ENCODE measurements at places on chromosomes 7 and 10.

- DNase-seq, result no peak
These were observed 77.6 kb downstream of the VTI1A start for GRCh38 chr10:112524641-112525040.

DNA sequence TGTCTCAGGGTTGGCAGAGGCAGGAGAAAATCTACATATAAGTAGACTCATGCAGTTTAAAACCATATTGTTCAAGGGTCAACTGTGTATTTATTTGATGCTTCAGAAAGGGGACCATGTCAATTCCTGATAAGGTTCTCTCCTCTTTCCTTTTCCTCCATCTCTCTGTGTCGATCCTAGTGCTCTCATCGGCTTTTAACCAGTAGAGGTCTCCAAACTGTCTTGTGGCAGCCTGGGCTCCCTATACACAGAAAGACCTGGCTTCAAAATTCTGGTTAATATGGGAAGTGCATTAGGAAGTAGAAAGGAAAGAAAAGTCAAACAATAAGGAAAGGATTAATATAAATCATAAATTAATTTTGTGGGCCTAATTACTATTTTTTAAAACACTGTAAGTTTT is 304.4 kb upstream of the C7orf33 start:
- DNase-seq, result no peak

DNA sequence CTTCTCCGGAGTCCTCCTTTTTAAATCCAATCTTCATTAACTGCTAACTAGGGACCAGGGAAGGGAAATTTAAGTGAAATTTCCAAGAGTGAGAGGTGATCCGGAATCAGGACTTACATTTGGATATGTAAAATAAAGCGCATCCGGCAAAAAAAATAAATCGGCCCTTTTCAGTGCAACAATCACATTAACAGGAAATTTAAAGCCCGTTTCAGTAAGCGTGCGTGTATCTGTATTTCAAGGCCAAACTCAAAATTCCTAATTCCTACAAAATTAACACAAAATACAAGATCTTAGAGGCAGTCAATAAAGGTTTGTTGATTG is 771 bp downstream of the DNAJC9 start:
- no peak for DNase-seq

DNA sequence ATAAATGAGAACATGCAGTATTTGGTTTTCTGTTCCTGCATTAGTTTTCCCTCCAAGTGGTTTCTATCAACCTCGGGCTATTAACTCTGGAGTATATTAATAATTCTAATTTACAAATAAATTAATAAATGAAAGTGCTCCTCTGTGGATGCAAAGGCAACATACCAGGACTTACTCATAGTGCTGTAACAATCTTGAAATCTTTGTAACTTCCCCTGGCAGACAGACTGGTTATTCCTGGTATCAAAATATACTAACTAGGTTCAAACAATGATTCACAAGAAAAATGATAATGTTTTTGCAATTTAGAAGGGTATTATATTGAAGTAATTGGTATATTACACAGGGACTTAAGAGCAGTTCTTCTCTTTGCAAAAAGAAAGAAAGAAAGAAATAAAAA is 177.2 kb downstream of the FANK1 start:
- no peak for DNase-seq

- no peak for DNase-seq
These were observed 279.6 kb downstream of the DNAJB6 start for GRCh38 chr7:157616426-157616825.

DNA sequence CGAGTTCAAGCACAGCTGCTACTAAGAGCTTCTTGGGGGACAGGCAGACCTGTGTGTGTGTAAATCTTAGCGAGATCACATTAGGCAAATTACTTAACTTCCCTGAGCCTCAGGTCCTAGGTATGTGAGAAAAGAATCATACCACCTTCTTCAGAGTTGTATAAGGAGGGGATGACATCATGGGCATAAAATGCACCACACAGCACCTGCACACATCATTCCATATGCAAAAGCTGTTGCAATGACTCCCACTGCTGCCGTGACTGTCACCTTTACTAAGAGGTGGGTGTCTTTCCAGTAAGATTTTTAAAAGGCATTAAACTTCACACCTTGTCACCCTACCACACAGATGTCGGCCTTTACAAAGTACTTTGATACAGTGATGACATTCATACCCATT is 146.0 kb downstream of the FANK1 start:
- DNase-seq, result no peak

GRCh38 chr7:2066251-2066919 is 166.4 kb downstream of the MAD1L1 start:
- no peak for DNase-seq

GRCh38 chr7:156198277-156198676 is 386.0 kb upstream of the SHH start:
- no peak for DNase-seq

DNA sequence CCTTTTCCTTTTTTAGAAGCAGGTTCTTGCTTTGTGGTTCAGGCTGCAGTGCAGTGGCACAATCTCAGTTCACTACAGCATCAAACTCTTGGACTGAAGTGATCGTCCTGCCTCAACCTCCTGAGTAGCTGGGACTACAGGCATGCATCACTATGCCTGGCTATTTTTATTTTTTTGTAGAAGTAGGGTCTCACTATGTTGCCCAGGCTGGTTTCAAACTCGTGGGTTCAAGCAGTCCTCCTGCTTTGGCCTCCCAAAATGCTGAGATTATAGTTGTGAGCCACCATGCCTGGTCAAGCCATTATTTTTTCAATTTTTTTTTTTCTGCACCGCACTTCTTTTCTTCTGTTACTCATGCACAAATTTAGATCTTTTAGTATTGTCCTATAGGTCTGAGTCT is 154.7 kb downstream of the ADK start:
- no peak for DNase-seq

GRCh38 chr10:84537447-84537931 is 209.1 kb downstream of the CCSER2 start:
- DNase-seq, result peak; percentile 57

DNA sequence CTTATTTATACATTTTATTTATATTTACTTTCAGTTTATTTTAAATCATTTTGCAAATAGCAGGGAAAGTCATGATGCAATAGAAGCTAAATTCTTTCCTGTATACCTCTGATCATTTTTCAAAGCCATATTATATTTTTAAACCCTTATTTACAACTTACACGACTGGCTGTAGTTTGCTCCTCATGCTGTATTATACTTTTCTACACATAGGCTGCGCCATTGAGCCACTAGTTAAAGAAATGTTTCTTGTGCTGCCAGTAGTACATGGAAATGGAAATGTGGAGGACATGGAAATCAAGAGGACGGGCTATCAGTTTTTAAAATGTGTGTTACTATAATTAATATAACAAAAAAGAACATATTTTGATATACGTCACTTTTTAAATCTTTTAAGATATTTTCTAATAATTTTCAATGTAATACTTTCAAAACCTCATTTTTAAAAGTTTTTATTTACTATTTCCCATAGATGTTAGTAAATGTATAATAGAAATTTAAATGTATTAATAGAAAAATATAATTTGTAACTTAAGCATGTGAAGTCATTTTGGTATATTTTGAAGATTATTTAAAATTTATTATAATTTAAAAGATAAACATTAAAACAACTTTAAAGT is 118.5 kb downstream of the VTI1A start:
- DNase-seq, result peak; percentile 6

GRCh38 chr10:70097459-70097858 is 35.2 kb downstream of the AIFM2 start:
- DNase-seq, result no peak

DNA sequence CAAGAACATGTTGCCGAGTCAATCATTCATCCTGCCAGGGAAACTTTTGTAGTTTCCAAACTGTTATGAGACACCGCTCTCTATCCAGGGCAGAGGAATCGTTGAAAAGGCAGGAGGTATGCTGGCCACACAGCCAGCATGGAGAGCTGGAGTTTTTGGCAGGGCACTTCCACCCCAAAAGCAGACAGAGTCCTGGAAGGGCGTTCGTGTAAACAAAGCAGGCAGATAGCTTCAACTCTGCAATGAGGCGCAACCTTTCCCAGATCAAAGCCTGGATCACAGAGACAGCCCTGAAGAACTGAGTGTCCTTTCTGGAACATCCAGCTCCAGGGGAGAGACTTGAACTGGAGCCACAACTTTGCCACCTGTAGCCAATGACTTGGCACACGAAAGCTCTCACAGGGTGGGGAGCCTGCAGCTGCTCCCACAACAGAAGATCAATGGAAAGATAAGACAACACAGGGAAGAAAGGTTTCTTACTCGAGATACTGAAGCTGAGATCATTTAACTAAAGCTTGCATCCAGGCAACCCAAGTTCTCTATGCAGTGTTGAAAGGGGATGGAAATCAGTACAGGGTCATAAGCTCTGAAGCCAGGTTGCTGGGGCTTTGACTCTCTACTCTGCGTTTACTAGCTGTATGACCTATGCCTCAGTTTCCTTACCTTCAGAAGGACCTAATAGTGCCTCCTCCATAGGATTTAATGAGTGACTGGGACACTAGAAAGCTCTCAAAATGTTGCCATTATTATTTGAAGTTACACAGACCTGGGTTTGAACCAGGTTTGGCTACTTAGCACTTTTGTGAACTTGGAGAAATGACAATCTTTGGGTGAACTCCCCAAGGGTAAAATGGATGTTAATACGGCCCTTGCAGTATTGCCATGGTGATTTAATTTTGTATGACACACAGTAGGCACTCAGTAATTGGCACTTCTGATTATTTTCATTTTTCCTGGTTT is 434.8 kb upstream of the NPVF start:
- no peak for DNase-seq

DNA sequence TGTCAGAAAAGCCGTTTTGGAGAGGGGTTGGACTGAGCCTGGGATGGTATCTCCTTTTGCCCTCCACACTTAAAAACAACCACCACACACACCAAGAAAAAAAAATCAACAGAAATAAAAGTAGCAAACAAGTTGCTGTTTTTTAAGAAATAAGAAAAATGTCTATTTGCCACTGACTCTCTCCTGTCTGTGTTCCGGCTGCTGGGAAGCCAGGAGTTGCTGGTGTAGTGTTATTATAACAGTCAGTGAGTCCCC is 163 bp downstream of the EGR2 start:
- no peak for DNase-seq

GRCh38 chr7:82317760-82318159 is 125.8 kb downstream of the CACNA2D1 start:
- no peak for DNase-seq

- no peak for DNase-seq
These were observed 12.1 kb downstream of the ABCA13 start for GRCh38 chr7:48183370-48183743.

GRCh38 chr10:117534321-117535297 is 7.9 kb upstream of the EMX2 start:
- DNase-seq, result no peak

GRCh38 chr7:128030654-128031611 is at the start of gene LRRC4:
LRRC4 (minus strand) TSS chr7:128031437; CDS start chr7:128030640, 797 bp downstream.
- peak; percentile 40 for DNase-seq

DNA sequence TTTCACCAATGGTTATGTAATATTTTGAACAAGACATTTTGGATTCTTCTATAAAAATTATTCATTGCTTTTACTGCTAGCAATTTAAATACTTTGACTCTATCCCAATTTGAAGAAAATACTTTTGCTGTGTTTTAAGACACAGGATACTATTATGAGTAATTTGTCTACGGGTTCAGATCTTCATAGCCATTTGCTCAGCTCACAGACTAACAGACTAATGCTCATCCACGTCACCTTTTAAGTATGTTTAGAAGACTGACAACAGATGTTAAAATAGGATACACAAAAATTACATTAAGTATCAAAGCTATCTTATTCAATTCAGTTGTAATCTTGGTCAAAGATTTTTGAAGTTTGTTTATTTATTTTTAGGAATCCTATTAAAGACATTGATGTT is 251.3 kb upstream of the CHRM2 start:
- no peak for DNase-seq

- DNase-seq, result no peak
These were observed 6.0 kb downstream of the TEX47 start for GRCh38 chr7:88789480-88790064.

GRCh38 chr10:17561111-17561510 is 56.1 kb downstream of the HACD1 start:
- DNase-seq, result no peak

- DNase-seq, result no peak
These were observed 77.7 kb upstream of the GPR37 start for GRCh38 chr7:124843336-124843735.

DNA sequence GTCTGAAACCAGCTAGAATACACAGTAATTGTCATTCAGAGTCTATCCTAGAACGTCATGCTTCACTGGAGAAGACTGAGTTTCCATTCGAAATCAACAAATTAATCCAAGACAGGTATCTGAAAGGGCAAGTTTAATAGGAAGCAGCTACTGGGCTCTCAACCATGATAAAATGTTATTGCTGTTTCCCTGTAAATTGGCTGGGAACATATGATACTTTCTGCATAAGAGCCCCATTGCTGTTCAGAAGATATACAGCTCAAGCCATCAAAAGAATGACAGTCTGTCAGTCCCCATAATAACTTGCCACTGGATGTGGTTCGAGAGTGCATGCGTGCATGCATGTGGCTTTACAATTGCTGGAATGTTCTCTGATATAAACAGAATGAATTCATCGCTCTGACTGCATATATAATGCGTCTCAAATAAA is 129.0 kb downstream of the HIBADH start:
- no peak for DNase-seq

DNA sequence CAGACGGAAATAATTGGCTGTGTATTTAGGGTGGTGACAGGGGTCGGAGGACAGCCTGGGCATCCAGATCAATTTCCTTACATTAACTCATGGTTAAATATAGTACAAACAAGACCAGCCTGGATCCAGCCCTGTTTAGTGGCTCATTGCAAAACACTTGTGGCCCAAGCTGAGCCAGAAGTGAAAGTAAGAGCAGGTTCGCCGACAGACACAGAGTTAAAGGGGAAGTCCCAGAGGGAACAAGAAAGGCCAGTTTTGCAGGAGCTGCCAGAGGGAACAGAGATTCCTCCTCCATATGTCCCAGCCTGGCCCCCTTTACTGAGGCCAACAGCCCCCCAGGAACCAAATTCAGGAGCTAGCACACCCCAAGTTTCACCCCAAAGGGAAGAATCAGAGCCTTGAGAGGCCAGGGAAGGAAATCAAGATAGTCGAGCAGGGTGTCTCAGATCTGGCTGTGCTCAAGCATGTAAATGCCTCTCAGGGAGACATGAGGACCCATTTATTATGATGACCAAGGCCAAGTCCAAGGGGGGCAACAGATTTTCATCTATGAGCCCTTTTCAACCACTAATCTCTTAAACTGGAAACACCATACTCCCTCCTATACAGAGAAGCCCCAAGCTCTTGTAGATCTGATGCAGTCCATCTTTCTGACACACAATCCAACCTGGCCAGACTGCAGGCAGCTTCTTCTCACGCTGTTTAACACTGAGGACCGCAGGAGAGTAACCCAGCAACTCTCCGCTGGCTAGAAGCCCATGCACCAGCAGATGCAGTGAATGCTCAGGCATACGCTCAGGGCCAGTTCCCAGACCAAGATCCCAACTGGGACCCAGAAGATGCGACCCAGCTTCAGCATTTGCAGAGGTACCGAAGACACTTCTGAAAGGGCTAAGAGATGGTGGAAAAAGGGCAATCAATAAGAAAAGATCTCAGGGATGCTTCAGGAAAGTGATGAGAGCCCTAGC is 15.9 kb upstream of the ADCK2 start:
- DNase-seq, result peak; percentile 30

- DNase-seq, result no peak
These were observed 134.2 kb downstream of the TSPAN12 start for GRCh38 chr7:120723465-120724385.

Data from immature natural killer cell (primary cell).